Stimulated activated CD8-positive, alpha-beta memory T cell treated with anti-CD3 and anti-CD28 coated beads, Interleukin-4, amount 100 ng/mL, for 4 hours (primary cell): ENCODE measurements at places on chromosomes 2 and 18.

GRCh38 chr2:180730976-180731375 lies 249.4 kb upstream of the UBE2E3 start:
- no peak for DNase-seq

- DNase-seq: no peak
These were observed 109.5 kb downstream of the CDC42EP3 start for GRCh38 chr2:37561615-37562569.

DNA sequence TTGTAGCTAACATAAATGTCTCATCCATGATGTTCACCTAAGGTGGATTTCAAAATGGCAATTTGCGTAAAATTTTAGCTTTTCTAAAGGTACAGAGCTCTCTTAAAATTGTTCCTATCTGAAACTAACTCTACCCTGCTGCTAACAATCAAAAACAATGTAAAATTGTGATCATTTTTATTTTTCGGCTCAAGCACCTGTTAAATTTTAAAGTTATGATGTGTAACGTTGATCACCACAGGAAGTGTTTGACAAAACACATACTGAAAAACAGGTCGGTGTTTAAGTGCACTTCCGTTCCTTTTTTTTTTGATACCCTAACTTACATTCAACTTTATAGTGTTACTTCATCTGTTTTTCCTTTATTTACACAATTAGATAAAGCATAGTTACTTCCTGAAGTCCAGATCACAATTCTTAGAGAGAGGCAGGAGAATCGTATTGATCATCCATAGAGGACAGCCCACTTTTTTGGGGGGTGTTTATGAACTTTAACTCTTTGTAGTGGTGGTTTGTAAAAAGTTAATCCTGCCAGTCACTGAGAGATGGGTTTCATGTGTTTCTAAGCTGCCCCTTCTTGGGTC lies 6.0 kb upstream of the NCK2 start:
- DNase-seq: no peak

- no peak for DNase-seq
These were observed 327.8 kb downstream of the CPS1 start for GRCh38 chr2:210884227-210884626.

DNA sequence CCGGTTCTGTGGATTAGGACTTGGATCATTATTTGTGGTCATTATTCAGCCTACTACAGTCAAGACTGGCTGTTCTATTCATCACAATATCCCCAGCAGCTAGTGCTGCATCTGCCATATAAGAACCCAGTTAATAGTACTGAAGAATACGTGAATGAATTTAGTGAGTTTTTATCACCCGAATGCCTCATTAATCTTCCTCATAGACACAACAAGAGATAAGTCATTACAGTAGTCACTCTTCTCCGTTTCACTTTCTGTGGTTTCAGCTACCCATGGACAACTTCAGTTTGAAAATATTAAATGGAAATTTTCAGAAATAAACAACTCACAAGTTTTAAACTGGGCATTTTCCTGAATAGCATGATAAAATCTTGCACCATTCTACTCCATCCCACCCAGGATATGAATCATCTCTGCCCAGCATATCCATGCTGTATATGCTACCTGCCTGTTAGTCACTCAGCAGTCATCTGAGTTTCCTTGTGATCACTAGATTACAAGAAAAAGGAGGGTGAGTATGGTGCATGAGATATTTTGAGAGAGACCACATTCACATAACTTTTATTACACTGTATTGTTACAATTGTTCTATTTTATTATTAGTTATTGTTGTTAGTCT lies 363.7 kb upstream of the CHAC2 start:
- no peak for DNase-seq

DNA sequence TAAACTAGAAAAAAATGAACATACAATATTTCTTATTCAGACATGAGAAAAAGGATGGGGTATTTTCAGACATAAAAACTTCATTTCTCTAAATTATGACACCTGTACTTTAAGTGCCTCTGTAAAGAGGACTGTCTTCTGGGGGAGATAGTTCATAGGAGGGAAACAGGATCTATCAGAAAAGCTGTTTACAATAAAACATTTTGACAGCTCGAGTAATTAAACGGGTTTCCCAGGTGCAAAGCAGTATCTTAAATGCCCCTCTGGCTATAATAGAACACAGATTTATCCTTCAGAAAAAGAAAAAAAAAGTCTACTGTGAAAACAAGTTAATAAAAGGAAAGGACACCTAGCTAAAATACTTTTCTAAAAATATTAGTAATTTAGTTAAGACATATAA lies 311.4 kb upstream of the UBE2E3 start:
- no peak for DNase-seq

- DNase-seq: no peak
These were observed 277.7 kb upstream of the MAP2 start for GRCh38 chr2:209145941-209146681.

GRCh38 chr2:109703077-109703476 lies 88.9 kb downstream of the SOWAHC start:
- no peak for DNase-seq

DNA sequence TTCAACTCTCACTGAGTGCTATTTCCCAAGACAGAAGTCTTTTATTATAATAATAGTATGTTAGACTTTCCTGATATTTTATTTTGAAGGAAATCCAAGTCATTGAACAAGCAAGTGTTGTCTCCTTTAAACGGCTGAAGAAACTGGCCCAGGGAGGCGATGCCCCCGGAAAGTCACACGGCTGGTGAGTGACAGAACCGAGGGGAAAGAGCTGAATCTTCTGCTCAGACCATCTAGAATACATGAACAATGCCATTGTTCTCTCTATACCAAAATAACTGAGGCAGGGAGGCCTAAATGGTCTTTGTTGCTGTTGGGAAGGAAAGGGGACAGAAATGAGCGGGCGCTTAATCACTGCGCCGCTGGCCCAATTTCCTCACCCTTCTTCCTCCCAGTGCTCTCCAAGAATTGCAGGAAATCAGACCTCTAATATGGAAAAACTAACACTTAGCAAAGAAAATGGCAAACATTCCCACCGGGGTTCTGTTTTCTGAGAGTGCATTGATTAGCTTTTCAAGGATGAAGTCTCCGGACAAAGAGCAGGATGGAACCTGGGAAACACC lies 101.5 kb downstream of the KLF7 start:
- no peak for DNase-seq

DNA sequence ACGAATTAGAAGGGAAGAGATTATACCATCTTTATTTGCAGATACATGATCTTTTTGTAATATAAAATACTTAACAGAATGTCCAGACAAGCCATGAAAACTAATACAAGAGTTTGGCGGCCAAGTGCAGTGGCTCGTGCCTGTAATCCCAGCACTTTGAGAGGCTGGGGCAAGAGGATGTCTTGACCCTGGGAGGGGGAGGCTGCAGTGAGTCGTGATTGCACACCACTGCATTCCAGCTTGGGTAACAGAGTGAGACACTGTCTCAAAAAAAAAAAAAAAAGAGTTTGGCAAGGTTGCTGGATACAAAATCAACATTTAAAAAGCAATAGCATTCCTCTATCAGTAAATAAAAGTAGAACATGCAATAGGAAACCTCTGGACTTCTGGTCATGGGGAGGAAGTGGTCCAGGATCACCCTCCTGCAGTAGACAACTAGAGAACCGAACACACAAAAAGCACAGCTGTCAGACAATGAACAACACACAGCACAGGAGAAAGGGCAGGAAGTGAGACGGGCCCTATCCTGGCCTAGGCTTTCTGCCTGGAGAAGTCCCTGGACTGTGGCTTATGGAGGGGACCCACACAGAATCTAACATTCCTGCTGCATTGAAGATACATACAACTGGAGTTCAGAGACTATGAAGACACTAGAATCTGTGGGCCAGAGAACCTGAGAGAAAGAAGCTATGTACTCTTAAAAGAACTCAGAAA lies 118.9 kb upstream of the ARL4C start:
- no peak for DNase-seq

- no peak for DNase-seq
These were observed 148.2 kb downstream of the GLI2 start for GRCh38 chr2:120883607-120884440.

- no peak for DNase-seq
These were observed 511.7 kb upstream of the CNTNAP5 start for GRCh38 chr2:123513351-123513750.

- DNase-seq: no peak
These were observed 89.8 kb downstream of the PKP4 start for GRCh38 chr2:158546412-158547144.

- no peak for DNase-seq
These were observed 122.3 kb downstream of the MEMO1 start for GRCh38 chr2:31888550-31888949.

DNA sequence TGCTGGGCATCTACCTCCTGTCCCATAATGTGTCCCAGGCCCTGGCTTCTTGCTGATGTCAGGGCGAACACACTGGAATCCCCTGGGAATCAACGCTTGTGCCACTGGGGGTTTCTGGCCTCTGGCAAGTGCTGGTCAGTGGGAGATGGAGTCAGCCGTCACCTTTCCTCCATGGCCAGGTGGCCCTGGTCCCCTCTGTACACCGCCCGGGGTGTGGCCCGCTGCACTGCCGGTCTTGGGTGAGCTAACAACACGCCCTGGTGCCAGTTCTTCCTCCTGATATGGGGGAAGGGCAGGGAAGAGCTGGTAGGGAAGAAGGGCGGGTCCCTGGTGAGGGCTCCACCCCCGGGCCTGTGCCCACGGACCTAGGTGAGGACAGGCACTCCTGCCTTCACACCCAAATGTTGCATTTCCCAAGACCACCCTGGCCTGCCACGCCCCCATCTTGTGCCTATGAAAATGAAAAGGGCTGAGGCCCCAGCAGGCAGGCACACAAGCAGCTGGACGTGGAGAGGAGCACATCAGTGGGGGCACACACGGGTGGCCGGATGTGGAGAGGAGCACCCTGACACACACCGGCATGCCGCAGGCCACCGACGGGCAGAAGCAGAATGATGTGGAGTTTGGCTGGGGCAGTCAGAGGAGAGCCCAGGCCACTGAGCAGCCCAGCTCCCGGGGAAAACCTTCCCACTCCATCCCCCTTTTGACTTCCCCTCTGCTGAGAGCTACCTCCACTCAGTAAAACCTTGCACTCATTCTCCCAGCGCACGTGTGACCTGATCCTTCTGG lies 140.5 kb downstream of the ASB1 start:
- DNase-seq: no peak

DNA sequence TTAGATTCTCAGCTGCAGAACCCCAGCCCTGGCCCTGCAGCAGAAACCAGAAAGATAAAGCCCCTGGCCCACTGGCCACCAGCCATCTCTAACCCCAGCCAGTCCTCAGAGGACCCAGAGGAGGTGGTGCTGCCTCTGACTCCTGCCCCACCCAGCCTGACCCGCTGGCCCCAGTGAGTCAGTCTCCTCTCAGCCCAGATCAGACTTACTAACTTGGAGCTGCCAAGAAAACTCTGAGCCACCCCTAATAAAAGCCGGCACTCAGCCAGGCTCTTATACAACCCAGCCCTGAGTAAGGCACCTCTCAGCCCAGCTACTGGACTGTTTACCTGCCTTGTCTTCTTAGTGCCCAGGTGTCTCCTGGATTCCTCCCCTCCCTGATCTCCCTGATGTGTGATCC lies 2.0 kb downstream of the SLC14A2 start:
- DNase-seq: no peak

DNA sequence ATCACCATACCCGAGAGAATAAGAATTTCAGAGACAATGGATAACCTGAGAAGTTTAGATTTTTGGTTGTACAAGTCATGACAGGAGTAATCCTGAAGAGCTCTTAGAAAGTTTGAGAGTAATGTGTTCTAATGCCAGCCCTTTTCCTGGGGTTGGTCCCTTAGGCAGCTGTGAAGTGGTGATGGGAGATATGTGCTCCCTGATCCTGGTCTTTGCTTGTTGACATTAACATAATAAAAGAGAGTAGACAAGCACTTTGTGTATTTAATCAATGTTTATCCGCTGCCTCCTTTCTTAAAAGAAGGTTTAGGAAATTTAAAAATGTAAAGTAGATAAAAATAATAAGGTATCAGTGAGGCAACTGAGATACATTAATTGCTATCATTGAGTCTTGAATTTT lies 13.8 kb upstream of the DSC3 start:
- no peak for DNase-seq

- no peak for DNase-seq
These were observed 57.5 kb upstream of the SLC14A2 start for GRCh38 chr18:45557779-45558178.

- no peak for DNase-seq
These were observed 115.8 kb downstream of the POLE4 start for GRCh38 chr2:75074228-75074627.

DNA sequence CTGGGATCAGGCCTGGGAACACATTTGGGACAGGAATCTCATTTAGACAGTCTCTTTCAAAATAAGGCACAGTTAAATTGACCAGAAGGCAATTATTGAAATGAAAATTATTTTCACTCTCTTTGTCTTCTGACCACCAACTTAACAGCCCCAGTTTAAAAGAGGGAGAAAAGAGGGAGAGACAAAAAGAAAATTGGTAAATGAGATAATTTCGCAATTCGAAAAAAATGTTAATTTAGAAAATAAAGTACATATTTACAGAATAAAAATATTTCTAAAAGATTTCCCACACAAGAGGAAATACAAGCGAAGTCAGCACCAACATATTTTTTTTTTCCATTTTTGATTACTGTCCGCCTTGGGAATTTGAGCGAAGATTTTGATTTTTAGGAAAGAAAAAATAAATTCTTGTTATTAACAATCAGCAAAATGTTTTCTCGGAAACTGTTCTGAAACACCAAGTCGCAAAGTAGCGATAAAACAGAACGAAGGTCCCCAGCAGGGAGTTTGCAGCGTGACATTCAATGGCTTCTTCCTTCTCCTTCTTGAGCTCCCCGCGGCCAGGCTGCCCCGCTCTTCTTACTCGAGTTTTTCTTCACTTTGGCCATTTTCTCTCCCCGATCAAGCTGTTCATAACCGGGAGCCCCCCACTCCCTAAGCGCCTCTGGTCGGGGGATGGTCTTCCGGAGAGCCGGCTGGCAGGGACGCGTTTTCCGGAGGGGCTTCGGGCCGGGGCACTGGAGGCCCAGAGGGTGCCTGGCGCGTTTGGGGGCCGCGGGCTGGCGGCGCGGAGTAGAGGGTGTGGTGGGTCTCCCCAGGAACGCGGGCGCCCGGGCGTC lies 5.0 kb downstream of the SP9 start:
- no peak for DNase-seq

DNA sequence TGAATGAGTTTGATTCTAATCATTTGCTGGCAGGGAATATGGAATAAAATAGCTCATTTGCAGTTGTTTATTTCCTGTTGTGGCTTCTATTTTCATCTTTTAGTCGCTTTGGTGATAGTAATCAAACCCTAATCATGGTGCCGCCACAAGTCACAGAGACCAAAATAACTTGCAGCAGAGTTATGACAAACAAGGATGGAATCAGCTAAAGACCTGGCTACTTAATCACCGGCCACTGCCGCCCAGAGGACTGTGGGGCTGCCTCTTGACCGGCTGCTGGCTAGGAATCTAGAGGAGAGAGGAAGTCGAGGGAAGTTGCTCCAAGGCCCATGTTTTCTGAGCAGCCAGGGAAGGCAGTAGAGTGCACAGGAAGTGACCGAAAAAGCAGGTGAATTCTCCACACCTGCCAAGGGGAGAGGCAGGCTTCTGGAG lies 5.1 kb upstream of the SMAD7 start:
- DNase-seq: no peak

DNA sequence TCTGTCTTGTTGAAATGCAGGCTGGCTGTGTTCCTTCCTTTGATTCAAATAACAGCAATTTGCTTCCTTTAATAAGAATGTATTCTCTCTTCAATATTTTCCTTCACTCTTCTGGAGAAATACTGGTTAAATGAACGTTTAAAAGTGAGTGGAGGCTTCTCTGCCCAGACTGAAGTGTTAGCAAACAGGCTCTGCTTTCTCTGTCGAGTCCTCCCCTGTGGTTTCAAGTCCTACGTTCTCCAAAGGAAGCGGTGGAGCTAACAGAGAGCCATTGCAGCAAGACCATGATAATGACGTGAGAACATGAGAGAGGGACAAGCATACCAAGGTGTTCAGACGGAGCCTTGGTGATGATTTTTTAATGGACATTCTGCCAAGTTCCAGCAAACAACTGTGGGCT lies 26.2 kb upstream of the PID1 start:
- no peak for DNase-seq
